ENCODE measurements at places on chromosomes 7 and 10.

GRCh38 chr10:15857107-15857575 lies 3.2 kb downstream of the MINDY3 start:
- DNase-seq = no peak

- no peak for DNase-seq
These were observed 253.6 kb downstream of the CCSER2 start for GRCh38 chr10:84581976-84582375.

- no peak for DNase-seq
These were observed 879.1 kb upstream of the C7orf33 start for GRCh38 chr7:147711447-147711846.

DNA sequence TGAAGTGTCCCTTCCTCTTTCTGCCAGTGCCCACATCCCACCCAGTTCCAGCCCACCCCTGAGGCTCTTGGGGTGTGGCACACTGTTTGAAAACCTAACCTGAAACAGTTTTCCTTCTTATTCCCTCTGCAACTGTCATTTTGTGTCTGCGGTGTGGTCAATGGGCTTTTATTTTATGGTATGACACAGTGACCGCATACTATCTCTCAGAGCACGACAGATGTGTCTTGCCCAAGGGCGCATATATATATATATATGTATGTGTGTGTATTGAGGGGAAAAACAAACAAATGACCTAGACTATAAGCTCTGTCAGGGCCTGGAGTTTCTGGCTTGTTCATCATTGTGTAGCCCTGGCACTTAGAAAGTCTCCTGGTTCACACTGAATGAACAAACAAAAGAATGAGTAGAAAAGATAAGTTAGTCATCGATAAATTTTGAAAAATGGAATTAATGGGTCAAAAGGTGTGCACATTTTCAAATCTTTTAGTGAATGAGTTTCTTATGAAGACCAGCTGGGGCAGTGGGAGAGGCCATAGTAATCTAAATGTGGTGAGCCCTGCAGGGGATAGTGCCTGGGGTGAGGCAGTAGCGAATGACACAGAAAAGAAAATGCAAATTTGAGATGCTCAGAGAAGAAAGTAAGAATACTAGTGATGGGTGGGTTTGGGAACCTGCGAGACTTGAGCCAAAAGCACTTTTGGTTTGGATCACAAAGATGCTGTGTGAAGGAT lies 198.4 kb downstream of the SNX10 start:
- DNase-seq = no peak

GRCh38 chr10:43735907-43736306 lies 87.2 kb upstream of the ZNF32 start:
- no peak for DNase-seq

GRCh38 chr10:3668966-3669330 lies 116.1 kb downstream of the KLF6 start:
- no peak for DNase-seq

DNA sequence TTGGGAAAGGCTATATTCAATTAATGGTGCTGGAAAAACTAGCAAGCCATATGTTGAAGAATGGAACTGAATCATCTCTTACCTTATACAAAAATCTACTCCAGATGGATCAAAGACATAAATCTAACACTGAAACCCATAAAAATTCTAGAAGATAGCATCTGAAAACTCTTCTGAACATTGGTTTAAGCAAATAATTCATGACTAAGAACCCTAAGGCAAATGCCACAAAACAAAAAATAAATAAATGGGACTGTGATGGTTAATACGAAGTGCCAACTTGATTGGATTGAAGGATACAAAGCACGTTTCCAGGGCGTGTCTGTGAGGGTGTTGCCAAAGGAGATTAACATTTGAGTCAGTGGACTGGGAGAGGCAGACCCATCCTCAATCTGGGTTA lies 1130.0 kb downstream of the DNAJB9 start:
- no peak for DNase-seq

DNA sequence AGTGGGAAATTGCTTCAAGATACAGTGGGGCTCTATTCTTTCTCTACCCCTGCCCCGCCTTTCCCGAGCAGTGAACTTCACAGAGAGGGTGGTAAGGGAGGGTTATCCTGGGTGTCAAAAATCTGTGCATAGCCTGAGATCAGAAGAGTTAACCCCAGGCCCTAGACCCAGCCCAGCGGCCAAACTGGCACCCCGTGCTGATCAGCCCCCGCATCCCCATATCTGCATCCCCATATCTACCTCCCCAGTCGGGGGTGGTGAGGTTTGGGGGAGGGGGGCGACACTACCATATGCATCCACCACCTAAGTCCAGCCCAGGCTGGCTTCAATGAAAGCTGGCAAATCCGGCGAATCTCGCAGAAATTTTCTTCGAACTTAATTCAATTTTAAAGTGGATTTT lies 7.0 kb upstream of the DLX6 start:
- DNase-seq = no peak

DNA sequence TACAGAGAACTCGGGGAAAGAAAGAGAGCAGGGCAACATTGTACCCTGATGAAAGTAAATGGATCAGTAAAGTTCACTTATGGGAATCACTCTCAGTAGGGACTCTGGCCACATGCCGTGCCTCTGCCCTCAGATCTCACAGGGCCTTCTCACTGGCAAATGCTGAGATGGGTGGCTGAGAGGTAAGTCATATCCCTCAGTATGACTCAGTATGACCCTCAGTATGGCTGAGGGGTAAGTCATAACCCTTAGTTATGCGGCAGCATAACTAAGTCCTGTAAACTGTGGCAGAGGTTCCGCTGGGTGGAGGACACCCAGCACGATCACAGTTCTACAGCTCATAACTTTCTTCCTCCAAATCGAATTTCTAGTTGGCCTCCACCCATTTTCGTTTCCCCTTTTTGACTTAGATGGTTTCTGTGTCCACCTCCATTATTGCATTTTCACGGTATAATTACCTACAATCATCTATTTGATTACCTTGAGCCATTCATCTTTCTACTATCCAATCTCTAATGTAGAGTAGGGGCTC lies 26.5 kb upstream of the WNT16 start:
- no peak for DNase-seq

DNA sequence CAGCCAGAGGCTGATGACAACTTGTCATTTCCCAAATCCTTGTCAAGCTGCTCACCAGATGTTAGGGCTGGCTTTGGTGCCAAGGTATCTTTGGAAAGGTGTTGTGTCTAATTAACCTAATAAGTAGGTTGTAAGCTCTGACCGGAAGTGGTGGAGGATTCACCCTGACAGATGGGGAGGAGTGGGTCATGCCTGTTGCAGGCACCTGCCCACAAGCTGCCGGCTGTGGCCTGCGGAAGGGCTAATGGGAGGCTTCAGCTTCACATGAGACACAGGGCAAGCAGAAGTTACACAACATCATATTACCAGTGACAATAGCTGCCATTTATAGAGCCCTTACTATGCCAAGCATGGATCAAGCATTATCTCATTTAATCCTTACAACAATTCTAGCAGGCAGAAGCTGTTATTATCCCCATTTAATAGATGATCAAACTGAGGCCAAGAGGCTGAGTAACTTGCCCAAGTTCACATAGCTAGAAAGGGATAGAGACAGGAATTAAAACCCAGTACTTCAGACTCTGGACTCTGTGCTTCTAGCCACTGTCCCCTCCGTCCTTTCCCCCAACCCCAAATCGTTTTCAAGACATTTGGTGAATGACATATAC lies 63.1 kb upstream of the DUSP5 start:
- no peak for DNase-seq

GRCh38 chr10:44392420-44392819 lies 7.5 kb upstream of the CXCL12 start:
- DNase-seq = no peak

DNA sequence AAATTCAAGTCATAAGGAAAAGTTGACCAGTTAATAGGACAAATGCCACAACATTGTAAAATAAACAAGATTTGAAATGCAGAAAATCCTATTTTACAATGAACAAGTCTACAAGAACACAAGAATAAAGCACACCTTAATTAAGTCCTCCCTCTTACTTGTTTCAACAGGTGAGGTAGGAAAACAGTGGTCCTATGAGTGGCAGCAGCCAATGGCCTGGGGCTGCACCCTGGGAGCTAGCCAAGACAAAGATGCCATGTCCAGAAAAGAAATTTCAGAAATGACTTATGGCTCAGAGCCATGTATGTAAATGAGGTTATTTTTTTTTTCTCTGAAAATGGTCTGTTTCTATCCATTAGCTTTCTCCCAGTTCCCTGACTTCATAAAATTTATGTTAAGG lies 14.3 kb downstream of the KLLN start:
- DNase-seq = no peak

DNA sequence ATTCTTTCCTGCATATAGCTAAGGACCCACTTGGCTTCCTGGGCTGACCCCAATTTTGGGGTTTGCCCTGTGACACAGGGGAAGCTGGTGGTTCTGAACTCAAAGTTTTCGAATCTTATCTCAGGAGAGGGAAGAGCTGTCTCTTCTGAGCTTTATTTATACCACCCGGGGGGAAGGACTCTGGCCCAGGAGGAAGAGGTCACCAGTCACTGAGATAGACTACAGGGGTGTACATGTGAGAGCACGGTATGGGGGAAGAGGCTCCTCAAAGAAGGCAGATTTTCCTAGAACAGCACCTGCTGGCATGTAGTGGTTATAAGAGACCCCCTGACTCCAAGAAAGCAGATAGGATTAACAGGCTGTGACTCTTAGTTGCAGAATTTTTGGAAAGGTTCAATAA lies 101.8 kb upstream of the ELMO1 start:
- DNase-seq = no peak

GRCh38 chr10:83991986-83992753 lies 147.1 kb upstream of the GHITM start:
- DNase-seq = no peak

DNA sequence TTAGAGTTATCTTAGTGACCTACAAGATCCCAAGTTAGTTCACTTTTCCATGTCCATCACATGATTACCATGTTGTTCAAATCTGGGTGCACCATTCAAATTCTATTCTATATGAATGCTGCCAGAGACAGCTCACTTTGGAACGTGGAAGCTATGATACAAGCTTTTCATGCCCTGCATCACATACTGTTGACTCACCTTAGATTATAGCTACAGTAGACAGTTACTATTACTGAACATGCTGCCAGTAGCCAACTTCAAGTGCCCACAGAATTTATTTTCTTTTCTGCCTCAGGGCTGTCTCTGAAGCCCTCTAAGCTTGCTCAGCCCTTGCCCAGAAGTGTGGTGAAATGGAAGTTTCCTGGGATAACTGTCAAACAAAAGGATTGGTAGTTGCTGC lies 231.1 kb downstream of the GPR158 start:
- no peak for DNase-seq

DNA sequence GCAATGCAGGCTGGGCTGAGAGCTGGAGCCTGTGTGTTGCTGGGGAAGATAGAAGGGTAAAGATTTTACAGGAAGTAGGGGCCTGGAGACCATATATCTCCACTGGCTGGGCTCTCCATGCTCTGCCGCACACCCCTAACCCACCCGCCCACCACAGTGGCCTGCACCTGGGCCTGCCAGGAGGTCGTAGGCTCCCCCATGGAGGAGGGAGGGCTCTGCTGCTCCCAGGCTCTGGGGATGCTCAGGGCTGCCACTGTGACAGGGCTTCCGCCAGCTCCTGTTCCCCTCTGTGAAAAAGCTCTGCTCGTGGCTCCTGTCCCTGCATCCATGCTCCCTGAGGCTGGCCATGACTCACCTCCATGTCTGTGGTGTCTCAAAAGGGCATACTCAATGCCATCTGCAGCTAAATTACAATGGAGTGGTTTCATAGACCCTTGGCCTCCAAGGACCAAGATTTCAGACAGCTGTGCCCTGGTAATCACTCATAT lies 106.0 kb downstream of the CXCL12 start:
- DNase-seq = no peak

GRCh38 chr7:4436361-4436895 lies 245.7 kb upstream of the FOXK1 start:
- DNase-seq = no peak

- no peak for DNase-seq
These were observed 39.0 kb downstream of the AKR1B1 start for GRCh38 chr7:134419875-134420274.

DNA sequence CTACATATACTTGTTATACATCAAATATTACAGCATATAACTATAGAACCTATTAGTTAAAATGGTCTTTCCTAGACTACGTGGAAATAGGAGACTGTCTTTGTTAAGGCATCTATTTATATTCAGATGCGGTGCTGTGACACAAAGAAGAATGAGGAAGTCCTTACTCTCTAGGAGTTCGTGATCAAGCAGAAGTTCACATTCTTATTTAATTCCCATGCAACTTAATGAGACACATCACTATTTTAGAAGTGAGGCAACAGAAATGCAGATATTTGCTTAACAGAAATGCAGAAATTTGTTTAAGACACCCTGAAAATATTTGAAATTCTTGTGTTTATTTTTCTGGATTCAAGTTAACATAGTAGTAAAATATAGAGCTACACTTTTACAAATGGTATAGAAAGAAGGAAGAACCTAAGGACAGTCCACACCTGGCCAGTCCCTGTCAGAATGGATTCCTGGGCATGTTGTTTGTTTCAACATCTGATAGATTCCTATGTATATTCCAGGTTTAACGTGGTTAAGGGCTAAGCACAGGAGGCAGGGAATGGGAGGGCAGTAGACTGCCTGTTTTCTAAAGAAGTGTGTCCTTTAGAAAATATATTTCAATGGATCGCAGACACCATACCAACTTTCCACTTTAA lies 70.6 kb upstream of the NXPH1 start:
- DNase-seq = no peak

DNA sequence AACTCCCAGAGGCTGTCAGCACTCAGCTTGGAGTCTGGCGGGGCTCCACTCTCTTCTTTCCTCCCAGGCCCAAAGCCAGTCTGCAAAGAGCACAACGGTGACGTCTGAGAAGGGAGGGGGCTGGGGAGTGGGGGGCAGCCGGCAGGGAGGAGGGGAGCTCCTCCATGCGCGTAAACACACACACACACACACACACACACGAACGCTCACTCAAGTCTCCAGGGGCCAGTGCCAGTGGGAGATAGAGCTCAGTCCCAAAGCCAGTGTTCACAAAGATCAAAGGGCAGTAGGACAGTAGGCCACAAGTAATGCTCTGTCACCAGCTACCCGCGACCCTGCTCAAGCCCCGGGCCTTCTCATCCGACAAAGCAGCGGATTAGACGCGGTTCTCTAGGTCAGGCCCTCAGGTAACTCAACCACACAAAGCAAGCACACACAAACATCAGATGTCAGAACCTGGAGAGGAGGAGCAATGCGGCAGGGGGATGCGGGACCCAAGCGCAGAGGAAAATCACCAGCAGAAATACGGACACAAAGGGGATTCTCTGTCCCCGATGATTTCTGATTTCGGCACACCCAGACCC lies 19.9 kb downstream of the TCAF1 start:
- DNase-seq = no peak

DNA sequence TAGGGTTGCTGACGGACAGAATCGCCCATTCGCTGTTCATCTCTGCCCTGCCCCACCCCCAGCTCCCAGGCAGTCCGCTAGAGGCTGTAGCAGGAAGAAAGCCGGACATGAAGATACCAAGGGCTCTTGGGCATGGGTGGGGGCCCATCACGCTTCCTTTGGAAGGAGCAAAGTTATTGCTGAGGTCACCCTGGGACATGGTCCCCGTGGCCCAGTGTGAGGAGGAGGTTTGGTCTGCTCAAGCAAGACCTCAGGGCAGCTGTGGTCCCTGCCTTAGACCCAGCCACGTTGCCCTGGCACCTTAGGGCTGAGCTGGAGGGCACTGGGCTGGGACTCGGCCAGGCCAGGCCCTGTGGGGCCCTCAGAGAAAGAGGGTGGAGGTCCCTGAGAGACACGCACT lies 132.1 kb upstream of the NPS start:
- no peak for DNase-seq

Measured in T follicular helper cell (primary cell).